ENCODE measurements at places on chromosomes 2 and 18.

DNA sequence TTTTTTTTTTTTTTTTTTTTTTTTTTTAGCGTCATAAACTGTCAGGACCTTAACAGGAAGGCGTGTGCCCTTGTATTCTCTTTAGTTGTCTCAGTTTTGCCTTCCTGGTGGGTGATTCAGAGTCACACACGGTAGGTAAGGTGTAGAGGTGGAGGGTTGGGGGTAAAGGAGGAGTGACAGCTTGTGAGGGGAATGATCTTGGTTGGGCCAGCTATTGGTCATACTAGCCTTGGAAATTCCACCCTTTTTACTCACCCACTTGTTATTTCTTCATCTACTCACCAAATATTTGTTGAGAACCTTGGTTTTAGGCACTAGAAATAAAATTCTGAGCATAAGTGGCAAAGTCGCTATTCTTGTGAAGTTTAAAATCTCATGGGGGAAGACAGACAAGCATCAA lies 22.2 kb downstream of the SMIM21 start:
- ATAC-seq: no peak

DNA sequence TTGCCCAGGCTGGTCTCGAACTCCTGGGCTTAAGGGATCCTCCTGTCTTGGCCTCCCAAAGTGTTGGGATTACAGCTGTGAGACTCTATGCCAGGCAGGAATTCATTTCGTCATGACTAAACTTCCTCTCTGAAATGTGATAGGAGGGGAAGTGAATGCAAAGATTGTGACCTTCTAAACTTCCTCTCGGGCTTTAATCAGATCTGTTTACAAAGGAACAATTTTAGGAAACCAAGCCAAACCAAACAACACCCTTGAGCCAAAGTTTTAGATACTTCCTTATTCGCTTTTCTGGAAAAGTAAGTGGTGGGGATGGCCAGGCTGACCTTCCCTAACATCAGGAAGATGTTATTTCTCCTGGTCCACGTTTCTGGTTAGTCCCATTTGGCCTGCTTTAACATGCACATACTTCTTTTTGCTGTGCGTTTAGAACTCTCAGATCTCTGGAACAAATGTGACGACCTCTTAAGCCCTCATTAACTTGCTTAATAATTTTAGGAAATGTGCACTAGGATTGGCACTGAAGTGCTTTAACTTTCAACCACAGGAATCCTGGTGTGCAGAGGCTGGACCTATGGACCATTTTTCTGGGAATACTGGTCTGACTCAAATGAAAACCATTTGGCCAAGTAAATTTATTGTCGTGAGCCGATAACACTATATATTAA lies 33.2 kb upstream of the YES1 start:
- no peak for ATAC-seq

GRCh38 chr18:67926929-67927864 lies 410.7 kb upstream of the DSEL start:
- no peak for ATAC-seq

DNA sequence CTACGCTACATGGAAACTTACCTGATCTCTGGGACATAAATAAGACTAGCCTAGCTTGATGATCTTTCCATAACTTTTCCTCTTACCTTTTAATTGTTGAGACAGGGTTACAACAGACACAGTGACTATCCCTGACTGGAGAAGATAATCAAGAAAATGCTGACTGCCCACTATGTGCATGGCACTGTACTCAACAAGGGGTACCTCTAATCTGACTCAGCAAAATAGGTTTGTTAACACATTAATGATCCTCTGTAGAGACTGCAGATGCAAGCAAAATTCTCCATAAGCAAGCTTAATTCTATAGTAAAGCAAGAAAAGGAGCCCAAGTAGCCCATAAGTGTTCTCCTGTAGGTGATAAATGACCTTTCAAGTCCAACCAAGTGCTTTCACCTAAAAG lies 25.5 kb downstream of the ACVR1C start:
- no peak for ATAC-seq

GRCh38 chr2:3449086-3449485 lies 69.6 kb downstream of the TRAPPC12 start:
- no peak for ATAC-seq

DNA sequence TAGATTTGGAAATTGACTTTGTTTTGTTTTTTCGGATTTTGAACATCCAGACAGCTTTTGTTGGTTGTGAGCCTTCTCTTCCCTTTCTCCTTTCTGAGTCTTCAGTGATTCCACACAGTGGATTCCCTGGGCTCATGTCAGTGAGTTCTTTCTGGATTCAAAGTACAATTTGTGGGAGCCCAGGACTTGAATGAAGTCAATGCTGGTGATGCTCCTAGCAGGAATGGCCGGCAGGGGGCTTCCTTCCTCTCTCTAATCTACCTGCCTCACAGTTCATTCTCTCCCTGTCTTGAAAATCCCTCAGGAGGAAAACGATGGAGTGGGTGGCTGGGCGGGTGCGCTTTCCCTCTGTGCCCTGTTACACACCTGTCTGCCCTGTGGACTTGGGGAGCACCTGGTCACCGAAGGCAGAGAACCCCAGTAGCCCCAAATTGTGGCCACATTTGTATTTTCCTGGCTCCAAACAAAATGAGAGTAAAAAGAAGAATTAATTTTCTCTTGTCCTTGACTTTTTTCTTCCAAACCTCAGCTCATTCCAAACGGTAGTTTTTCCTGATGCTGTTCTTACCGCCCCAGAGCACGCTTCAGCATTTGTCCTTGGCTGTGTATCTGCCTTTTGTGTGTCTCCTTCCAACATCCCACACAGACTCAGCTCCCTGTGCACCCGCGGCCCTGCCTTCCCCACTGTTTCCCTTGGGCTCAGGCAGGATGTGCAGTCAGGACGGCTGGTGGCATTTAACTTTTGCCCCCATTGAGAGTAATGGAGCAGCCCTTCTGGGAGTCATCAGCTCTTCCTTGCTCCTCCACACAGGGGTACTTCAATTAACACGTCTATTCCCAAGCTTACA lies 86.6 kb downstream of the MARCO start:
- no peak for ATAC-seq

DNA sequence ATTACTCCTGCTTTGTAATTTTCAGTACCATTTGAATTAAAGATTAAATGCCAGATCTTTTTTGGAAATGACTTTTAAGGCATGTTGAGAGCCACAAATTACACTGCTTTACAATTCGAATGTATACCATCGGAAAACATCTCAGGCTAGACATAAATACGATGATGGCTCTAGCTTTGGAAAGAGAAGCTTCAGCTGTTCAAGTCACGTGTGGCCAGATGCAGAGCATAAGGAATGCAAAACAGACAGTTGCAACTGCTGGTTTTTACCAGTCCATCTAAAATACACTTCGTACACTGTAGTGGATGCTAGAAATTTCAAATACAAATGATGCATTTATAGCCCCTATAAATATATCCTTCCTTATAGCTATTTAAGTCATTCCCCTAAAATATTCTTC lies 8.0 kb downstream of the ZNF516 start:
- ATAC-seq: no peak

DNA sequence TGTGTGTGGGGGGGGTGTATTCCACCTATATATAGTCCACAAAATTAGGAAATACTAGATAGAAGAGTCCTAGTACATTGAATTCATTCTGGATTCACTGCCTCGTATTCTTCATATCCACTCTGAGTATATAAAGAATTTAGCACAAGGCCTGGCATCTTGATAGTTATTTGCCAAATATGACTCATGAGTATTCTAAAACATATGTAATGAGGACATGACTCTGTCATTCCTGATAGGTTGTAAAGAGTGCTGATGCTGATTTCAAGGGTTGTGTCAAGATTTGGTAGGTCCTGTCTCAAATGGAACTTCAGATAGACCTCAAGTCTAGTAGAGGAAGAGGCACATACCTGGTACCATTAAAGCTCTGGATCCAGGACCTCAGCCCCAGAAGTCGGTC lies 173.4 kb upstream of the BOD1L2 start:
- no peak for ATAC-seq

GRCh38 chr2:165621086-165621560 lies 151.6 kb downstream of the CSRNP3 start:
- no peak for ATAC-seq

- no peak for ATAC-seq
Observed at GRCh38 chr2:54503192-54503591, 47.1 kb downstream of the SPTBN1 start.

DNA sequence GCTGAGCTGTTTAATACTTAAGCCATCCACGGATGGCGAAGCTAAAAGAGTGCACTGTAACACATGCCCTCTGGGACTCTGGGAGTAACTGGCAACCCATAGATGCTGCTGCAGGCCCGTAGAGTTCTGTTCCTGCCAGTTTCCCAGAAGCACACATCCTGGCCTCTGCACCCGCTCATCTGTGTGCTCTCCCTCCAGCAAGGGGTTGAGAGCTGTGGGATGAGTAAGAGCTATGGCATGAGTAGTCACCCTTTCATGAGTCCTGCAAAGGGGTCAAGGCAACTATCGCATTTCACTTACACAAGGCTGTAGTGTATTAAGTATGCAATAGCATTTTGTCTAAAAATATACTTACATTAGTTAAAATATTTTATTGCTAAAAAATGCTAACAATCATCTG lies 1341.8 kb upstream of the NXPH2 start:
- ATAC-seq: no peak

DNA sequence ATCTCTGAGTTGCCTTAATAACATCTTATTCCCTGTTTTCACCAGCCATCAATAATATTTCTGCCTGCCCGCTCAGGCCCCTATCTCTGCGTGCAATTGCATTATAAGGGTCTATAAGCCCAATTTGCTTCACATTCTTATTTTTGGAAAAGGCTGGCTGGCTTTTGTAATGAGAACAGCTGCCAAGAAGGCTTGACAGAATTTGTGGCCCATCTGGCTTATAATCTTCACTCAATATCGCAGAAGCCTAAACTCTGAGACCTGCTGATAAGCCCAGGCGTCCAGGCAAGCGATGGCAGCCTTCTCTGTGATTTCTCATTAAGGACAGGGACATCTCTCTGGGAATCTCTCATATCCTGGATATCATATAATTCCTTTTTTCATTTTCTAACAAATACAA lies 1618.6 kb upstream of the CELF4 start:
- no peak for ATAC-seq

- ATAC-seq: no peak
Observed at GRCh38 chr2:145412155-145412554, 892.2 kb upstream of the ZEB2 start.

DNA sequence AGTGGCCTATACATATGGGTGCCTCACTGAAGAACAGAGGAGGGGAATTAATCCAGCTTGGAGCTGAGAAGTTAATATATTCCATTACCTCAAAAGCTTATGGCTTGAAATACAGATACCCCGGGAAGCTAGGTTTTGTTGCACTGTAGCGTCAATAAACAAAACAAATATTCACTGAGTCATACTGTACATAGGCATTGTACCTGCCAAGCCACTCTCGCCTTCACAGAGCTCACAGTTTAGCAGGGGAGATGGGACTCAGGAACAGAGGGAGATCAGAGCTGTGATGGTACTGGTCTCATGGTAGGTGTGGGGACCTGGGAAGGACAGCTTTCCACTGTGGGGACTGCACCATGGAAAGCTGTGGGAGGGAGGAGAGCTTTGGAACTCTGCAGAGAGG lies 111.2 kb upstream of the ST6GAL2 start:
- ATAC-seq: no peak

DNA sequence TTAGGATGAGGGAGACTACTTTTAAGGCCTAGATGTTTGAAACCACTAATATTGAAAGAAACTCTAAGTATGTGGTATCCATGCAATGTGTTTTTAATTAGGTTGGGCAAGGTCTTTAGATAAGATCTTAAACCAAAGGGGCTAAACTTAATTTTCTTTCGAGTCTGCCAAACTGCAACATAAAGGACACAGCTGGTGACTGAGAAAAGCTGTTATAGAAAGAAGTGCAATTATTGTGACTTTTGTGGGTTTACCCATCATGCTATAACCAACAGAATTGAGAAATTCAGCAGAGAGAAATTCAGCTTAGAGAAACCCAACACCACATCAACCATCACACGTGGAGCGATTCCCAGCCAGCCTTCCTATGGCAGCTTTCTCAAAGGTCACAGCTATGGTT lies 119.5 kb upstream of the LMAN1 start:
- ATAC-seq: no peak

DNA sequence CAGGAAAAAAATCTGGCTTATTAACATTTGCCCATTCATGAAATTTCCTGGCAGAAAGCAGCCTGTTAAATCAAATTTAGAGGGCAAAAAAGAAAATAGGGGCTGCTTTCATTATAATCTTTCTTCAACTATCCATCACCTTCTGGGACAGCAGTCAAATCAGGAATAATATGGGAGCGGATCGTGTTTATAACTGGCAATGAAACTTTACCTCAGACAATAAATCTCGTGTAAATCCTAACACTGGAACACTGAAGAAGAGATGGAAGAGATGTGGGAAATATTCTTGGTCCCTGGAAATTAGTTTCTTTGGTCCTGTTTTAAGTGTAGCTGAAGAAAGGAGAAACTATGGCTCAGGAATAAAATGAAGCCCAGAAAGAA lies 77.5 kb upstream of the SERTAD2 start:
- no peak for ATAC-seq

GRCh38 chr2:5473635-5474034 lies 218.5 kb upstream of the SOX11 start:
- ATAC-seq: no peak

GRCh38 chr2:174929786-174930185 lies 75.4 kb downstream of the CHN1 start:
- ATAC-seq: no peak

GRCh38 chr2:10266133-10266620 lies 36.5 kb upstream of the HPCAL1 start:
- no peak for ATAC-seq

DNA sequence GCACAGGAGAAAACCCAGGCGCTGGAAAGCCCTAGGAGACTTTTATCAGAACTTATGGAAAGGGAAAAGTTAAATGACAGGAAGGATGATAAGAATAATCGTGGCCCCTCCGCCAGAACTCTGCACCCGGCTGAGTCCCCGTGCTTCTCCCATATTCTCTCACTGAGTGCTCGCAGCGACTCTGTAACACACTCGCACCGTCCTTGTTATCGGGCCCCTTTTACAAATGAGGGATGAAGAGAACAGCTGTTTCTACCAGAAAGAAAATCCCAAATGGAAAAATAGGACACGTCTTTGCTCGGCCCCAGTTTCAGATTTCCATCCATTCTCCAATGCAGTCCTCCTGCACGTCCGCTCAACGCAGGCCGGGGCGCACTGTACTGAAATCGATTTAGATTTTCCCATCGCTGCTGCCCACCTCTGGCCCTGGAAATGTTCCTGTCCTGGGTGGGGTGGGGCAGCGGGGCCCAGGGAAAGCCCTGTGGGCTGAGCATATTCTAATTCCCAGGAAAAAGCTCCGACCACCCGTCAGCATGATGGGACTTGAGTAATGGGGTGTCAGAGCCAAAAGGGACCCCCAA lies 66.4 kb downstream of the KCNF1 start:
- ATAC-seq: no peak

DNA sequence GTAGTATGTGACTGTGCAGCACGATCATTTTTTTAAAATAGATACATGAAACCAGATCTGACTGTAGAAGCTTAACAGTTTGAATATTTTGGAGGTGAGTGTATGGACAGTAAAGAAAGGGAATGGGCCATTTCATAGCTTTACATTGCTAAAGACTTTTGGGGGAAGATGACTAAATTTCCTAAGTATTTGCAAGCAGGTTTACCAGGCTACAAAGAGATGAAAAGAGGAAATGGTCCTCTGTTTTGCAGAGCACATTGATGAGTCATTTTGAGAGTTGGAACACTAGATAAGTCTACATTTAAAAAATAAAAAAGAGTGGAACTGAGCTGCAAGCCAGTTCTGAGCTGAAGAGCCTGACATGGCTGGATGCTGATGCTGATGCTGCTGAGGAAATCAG lies 115.7 kb upstream of the LRATD1 start:
- ATAC-seq: peak; percentile 26
